ENCODE measurements at places on chromosomes 5 and 9.

DNA sequence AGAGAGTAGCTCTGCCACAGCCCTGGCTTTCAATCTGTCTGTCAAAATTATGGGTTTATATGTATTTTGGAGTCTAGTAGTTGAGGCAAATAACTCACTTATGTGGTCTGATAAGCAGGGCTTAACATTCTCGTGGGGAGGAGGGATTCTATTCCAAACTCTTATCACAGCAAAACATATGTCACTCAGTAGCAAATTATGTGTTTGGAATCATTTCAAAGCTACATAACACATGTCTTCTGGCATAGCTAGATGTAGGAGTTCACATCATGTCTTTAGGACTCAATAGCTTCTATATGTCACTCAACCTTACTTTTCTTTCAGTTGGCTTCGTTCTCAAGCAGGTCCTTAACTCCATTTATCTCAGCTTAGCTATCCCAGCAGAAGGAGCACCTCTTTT, 144.5 kb upstream of the SEMA6A start:
- H3K27ac ChIP-seq = no peak overlapping the region
- H3K36me3 ChIP-seq = no peaks in the 10 kb centered on the region
- no peak for DNase-seq
- H3K27me3 ChIP-seq = no peaks in the 10 kb centered on the region

DNA sequence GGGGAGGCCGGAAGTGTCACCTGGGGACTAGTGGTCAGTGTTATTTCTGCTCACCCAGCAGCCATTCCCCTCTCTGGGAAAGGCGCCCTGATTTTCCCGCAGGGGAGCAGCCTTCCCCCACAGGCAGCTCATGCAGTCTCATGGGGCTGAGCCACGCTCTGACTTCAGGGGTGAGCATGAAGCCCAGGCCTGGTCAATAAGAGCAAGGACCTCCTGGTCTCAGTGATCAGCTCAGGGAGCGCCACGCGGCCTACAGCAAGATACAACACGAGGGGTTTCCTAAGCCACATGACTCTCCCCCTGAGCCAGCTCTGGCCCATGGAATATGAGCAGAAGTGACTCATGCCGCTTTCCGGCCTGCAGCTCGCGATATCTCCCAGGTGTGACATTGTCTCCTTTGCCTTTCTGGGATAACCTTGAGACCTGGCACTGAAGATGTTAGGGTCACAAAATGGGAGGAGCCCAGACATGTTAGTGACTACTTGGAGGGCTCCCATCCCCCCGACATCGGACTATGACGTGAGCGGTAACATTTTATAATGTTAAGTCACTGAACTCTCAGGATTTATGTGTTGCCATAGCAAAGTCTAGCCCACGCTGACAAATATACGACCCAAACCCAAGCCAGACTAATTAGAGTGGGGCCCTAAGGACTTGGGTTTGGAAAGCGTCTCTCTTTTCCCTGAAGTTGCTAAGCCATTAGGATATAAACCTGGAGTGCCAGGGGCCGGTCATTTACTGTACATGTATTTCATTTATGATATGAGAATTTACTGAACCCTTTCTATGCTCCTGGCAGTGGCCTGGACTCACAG, 46.5 kb upstream of the GFPT2 start:
- no peak overlapping the region for H3K27ac ChIP-seq
- no peak for DNase-seq
- H3K4me1 ChIP-seq = no peaks in the 10 kb centered on the region
- no peaks in the 10 kb centered on the region for H3K36me3 ChIP-seq
- no peak overlapping the region for H3K4me3 ChIP-seq

DNA sequence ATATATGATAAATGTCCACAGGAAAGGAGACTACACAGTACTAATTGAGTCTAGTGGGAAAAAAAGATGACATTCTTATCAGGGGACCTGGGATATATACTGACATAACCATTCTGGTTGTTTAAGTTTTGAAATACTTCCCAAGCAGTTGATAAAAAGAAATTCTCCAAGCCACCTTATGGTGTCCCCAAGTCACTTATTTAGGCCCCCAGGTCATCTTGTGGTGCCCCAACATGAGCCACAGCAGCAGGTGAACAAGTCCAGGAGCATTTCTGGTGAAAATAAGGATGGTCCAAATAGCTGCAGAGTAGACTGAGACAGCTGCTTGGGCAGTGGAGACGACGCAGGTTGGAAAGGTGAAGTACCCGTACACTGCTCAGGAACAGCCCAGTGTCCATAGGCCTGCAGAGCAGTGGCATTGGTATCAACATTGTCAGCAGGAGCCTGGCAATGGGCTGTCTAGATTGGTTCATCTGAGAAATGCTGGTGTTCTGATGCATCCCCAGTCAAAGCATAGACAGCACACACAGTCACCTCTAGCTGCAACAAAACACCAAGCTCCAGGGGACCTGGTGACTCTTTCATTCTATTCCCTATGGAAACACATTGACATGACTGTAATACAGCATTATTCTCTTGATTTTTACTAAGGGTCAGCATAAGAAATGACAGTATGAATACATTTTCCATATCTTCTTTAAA, 430.6 kb downstream of the NR2F1-AS1 start:
- DNase-seq = no peak
- no peaks in the 10 kb centered on the region for H3K4me1 ChIP-seq
- no peaks in the 10 kb centered on the region for H3K36me3 ChIP-seq
- no peak overlapping the region for H3K27ac ChIP-seq
- H3K27me3 ChIP-seq = no peaks in the 10 kb centered on the region

DNA sequence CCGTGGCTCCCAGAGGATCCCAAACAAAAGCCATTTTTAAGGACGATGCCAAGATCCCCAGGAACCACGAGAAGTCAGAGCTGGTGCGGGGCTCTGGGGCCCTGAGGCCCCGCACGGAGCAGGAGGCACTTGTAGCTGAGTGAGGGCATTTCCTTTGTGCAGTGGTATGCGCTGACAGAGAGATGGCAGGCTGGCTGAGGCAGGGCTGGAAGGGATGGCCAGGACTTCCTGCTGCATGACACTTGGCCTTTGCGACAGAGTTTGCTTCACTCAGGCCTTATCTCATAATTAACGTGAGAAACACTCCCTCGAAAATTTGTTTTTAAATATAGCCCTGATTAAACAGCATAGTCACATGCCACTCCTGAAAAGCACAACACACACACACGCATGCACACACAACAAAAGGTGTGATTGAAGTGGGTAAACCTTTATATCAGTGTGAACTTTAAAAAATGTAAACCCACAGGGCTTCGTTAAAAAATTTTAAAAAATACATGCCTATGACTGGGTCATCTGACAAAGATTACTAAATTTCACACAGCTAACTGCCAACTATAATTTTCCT, 536.6 kb downstream of the PDE4D start:
- peaks cover 30% of the 10 kb centered on the region for H3K4me1 ChIP-seq
- H3K27me3 ChIP-seq = no peaks in the 10 kb centered on the region
- H3K4me3 ChIP-seq = no peak overlapping the region
- peak; percentile 61 for DNase-seq
- H3K27ac ChIP-seq = no peak overlapping the region

DNA sequence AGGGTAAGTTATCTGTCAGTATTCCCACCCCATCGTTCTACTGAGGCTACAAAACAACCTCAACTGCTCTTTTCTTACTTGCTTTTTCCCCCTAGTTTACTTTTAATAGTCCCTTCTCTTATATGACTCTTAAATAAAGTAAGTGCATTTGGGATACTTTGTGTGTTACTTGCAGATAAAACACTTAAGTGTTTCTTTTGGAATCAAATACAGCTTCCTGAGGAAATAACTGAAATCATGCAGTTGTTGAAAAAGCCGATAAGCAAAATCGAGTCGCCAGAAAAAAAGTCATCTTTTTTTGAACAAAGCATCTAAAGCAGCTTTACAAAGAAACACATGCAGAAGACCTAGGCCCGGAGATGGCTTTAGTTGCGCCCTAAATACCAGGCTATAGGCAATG, 53.5 kb upstream of the EPB41L4A start:
- no peak for DNase-seq
- H3K27me3 ChIP-seq = no peaks in the 10 kb centered on the region
- no peak overlapping the region for H3K27ac ChIP-seq
- no peaks in the 10 kb centered on the region for H3K36me3 ChIP-seq

GRCh38 chr5:134138416-134139376, 24.2 kb downstream of the TCF7 start:
- H3K36me3 ChIP-seq = peaks cover 49% of the 10 kb centered on the region
- DNase-seq = peak; percentile 14
- H3K27ac ChIP-seq = no peak overlapping the region
- no peaks in the 10 kb centered on the region for H3K27me3 ChIP-seq

- H3K4me1 ChIP-seq = peaks cover 41% of the 10 kb centered on the region
- H3K27me3 ChIP-seq = no peaks in the 10 kb centered on the region
- DNase-seq = no peak
- no peak overlapping the region for H3K4me3 ChIP-seq
These were observed 11.7 kb downstream of the MAP3K1 start for GRCh38 chr5:56827049-56827448.

DNA sequence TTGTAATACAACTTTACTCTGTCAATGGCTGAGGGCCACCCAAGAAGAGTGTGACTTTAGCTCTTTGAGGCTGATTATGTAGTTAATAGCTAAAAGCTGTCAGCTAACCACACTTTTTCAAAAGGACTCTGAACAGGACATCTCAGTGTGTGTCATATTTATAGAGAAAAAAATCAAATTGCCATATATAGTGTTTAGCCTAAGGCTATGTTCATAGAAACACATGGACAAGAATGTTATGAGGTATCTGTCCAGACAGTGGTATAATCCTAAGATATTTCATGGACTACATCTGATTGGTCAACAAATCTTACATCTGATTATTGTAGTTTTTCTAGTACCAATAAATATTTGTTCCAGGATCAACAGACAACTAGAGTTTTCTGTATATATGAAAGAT, 42.1 kb upstream of the CDH18 start:
- H3K4me3 ChIP-seq = no peak overlapping the region
- H3K27ac ChIP-seq = no peak overlapping the region
- H3K27me3 ChIP-seq = no peaks in the 10 kb centered on the region
- no peaks in the 10 kb centered on the region for H3K36me3 ChIP-seq
- no peak for DNase-seq
- no peaks in the 10 kb centered on the region for H3K4me1 ChIP-seq

- H3K36me3 ChIP-seq = no peaks in the 10 kb centered on the region
- H3K27ac ChIP-seq = no peak overlapping the region
- no peaks in the 10 kb centered on the region for H3K27me3 ChIP-seq
These were observed 4.9 kb upstream of the RARS1 start for GRCh38 chr5:168481330-168481788.

DNA sequence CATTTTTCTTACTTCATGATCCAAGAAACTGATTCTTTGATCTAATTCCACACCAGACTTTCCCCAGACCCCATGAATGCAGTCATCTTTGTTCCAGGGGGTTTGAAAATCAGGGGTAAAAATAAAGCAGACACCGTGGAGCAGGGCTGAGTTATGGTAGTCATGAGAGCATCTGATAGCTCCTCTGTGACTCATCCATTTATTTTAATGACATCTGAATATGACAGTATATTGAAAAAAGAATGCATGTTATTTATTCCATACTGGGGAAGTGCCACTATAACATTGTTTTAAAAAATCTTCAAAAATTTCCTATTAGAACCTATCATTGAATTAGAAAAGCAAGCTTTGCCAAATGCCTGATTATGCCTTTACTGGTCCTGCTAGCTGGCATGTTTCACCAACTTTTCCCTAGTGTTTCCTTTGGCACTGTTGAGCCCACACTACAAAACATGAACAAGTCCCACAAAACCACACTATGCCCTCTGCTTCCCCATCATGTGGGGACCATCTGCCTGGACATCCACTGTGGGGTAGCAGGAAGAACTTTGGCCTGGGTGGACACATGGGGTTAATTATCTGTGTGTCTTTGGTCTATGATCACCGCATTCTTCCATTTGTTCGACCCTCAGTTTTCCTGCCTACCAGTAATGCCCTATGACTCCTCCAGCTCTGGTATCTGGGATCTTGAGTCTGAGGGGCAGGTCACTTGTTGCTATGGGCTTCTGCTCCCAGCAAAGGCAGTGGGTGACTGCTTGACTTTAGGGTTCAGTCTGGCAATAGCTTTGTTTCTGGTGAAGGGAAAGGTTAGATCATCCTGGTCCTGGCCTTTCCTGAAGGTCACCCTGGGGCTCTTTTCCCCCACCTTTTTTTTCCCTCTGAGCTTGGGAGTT, 82.7 kb upstream of the PANK3 start:
- no peaks in the 10 kb centered on the region for H3K4me1 ChIP-seq
- H3K27me3 ChIP-seq = no peaks in the 10 kb centered on the region
- H3K36me3 ChIP-seq = no peaks in the 10 kb centered on the region
- H3K4me3 ChIP-seq = no peak overlapping the region

GRCh38 chr5:140145818-140146522, 20.2 kb downstream of the IGIP start:
- H3K27me3 ChIP-seq = no peaks in the 10 kb centered on the region
- DNase-seq = peak; percentile 75
- no peaks in the 10 kb centered on the region for H3K36me3 ChIP-seq
- peak overlapping the region; percentile 65 for H3K27ac ChIP-seq
- peaks cover 22% of the 10 kb centered on the region for H3K4me1 ChIP-seq

DNA sequence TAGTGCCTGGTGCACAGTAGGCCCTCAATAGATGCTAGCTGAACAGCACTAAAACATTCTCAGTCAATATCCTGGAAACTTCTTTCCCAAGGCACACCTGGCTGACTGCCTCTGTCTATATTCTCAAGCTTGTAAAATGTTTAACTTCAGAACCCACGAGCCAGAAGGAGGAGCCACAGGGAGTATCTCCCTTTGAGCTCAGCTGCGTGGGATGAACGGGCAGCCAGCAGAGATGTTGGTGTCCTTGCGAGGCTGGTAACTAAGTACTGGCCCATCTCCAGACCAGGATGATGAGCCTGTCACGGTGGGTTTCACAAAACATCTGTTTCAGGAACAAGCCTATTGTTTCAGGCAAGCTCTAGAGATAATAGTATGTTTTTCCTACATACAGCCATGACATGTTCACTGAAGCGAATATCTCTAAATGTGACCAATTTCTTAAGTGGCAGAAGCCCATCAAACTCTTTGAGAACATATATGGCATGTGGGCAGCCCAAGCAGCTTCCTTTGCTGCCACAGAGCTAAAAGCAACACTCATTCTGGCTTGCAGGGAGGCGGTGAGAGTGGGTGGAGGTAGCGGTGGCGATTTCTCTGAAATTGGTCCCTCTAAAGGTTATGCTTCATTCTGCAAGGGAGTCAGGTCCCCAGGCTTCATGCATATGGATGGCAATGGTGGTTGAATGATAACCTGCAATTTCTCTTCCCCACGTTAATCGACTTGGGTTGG, 206.2 kb downstream of the TTLL11 start:
- no peaks in the 10 kb centered on the region for H3K36me3 ChIP-seq
- no peak overlapping the region for H3K27ac ChIP-seq
- no peak overlapping the region for H3K4me3 ChIP-seq
- DNase-seq = no peak
- no peaks in the 10 kb centered on the region for H3K4me1 ChIP-seq

All from upper lobe of left lung (tissue), 6 donors.